Adrenal gland (tissue), 19 donors: ENCODE measurements at places on chromosomes 1 and 21. TPM values are rescaled to one million over a fixed set of nuclear protein-coding genes. Genes with fewer than 3 reads are reported as not detected.

GRCh38 chr1:15080328-15081007, 73.1 kb upstream of the TMEM51 start:
- no peak for DNase-seq

GRCh38 chr1:12634696-12635202, 9.1 kb upstream of the AADACL4 start:
- no peak for DNase-seq

GRCh38 chr1:17112496-17113236, 6.6 kb downstream of the PADI2 start:
- DNase-seq, result no peak

DNA sequence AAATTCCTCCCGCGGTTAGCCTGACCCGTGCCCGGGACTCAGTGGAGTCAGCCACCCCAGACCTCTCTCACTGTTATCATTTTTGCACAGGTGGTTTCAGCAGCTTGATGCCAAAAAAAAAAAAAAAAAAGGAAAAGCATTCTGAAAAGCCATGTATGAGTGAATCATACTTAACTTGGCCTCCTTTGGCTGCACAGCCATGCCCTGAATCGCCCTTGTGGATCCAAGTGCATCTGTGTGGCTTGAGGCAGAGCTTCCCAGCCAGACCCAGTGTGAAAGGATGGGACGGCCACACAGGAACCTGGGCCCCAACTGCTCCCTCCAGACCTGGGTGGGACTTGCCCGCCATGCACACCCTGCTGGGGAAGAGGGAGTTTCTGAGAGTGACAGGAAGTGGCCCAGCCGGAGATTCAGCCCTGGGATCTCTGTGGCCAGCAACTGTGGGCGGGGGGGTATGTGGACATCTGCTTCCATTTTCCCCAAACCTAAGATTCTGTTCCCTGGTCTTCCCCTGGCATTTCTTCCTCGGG, 8.6 kb downstream of the YBEY start:
- DNase-seq, result no peak

GRCh38 chr1:167330601-167331293, 110.1 kb downstream of the POU2F1 start:
- DNase-seq, result no peak

GRCh38 chr1:119587341-119587740, 60.7 kb downstream of the ZNF697 start:
- peak; percentile 80 for DNase-seq

Gene DAB1
- 0.61 TPM for total RNA-seq

Gene CLCNKB
- 4.1 TPM for total RNA-seq

Gene PTCH2
- total RNA-seq, result 2.1 TPM

DNA sequence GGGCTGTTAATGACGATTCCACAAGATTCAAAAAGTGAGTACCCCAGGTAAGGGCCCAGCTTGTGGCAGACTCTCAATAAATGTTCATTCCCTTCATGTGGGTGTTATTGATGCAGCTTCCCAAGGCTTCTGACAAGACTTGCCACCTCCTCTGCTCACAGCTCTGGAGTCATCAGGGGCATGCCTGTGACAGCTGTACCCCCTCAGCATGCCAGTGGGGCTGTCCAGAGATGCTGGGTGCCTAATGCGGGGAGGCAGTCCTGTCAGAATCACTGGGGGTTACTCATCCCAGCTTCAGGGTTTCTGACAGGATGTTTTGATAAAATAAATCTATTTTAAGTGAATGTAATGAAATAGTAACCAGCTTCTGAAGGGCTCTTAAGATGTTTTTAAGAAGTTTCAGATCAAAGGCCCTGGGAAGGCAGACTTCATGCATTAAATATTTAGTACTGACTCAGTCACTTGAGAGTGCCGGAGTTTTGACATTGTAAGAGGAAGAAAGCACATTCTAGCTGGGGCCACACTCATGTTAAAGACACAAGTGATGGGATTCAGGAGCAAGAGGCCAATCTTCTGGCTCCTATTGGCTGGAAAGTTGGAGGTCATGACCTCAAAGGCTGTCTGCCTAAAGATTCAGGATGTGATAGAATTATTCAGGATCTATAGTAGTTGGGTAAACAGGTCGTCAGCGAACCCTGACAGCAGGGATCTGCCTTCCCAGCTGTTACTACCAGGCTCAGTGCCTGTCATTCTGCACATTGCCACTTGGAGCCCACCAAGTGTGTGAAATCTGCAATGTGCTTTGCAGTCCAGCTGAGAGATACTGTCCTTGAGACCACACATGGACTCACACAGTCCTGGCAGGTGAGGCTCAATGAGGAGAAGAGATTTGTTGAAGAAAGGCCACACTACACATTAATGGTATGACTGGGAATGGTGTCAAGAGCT, 239.6 kb upstream of the BEND5 start:
- no peak for DNase-seq

- no peak for DNase-seq
These were observed 671.3 kb downstream of the PTPRU start for GRCh38 chr1:29907596-29907995.

DNA sequence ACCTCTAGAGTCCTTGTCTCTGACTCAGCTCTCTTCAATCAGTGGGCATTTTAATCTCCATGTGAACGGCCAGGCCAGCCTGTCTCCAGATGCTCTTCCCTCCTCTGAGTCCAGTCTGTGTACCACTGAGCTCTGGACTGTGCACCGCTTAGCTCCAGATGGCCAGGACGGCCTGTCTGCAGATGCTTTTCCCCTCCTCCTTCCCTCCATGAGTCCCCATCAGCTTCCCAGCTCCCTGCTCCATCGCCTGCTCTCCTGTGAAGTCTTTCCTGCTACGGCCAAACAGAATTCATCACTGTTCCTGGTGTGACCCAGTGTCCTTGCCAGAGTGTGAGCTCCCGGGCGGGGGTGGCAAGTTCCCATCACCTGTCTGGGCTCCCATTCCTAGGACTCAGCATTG, 42.0 kb downstream of the STUM start:
- DNase-seq, result no peak

GRCh38 chr1:63322114-63322943, at the start of gene FOXD3:
FOXD3 (plus strand) TSS chr1:63322567; CDS start chr1:63323059, 492 bp downstream.
- DNase-seq, result peak; percentile 49

- DNase-seq, result no peak
These were observed 29.8 kb downstream of the MEGF6 start for GRCh38 chr1:3581296-3582036.

DNA sequence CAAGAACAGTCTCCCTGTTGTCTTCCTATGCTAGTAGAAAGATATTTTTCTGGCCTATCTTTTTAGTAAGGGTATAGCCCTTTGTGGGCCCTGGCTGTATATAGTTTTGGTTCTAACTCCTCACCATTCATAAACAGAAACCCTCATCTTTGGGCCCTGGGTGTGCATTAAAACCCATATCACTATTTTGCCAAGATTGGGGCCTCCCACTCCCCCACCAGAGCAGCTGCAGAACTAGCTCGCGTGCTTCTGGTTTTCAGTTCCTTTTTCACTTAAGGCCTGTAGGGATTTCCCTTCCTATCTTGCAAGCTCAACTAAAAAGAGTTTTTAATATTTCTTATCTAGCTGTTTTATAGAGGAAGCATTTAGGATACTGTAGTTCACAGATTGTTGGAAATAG, 106.4 kb downstream of the RGL1 start:
- DNase-seq, result no peak

Gene EPS8L3
- total RNA-seq, result not detected

DNA sequence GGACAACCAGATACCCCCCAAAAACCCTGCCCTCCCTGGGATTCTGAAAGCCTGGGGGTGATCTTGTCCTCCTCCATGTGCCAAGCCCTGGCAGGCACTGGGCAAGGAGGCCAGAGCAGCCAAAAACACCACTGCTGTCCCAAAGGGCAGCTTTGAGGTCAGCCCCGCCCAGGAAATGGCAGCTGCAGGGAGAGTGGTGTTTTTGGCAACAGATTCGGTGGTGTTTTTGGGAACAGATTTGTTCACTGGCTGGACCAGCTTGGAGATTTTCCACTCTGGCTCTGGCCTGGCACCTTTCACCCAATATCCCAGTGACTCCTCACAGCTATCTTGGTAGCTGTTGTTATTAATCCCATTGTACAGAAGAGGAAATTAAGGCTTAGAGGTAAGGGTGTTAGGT, 34.7 kb downstream of the LRP8 start:
- no peak for DNase-seq
